ENCODE measurements at places on chromosomes 2 and 18.

- DNase-seq, result no peak
Measured at GRCh38 chr18:11950824-11951223, 30.5 kb upstream of the IMPA2 start.

DNA sequence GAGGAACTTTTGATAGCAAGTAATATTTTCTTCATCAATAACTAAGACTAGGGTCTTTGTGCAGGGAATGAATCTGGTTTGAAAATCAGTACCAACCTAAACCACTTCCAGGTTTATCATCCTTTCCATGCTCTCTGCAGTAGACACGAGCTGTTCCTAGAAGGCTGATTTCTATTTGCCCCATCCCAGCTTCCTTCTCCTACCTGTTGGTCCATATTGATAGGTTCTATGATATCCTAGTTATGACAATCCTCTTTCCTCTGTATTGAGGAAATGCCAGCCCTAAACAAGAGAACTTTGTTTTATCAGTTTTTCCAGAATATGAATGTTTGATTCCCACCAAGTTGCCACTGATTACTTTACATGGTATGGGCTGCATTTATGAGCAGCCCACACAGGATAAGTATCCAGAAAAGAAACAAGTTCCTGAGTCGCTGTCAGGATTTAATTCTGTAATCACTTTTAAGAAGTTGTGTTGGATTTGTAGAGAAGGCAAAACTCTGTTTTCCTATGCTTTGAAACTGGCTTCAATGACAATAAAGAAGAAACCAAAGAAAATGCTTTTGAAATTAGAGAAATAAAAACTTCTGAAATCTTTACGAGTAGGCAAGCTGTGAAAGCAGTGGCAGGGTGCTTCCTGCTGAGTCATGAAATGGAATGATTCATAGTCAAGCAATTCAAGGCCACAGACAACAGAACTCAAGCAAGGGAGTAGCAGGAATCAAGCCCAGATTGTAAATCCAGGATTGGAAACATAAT lies 37.3 kb upstream of the TANK start:
- peak; percentile 78 for DNase-seq

DNA sequence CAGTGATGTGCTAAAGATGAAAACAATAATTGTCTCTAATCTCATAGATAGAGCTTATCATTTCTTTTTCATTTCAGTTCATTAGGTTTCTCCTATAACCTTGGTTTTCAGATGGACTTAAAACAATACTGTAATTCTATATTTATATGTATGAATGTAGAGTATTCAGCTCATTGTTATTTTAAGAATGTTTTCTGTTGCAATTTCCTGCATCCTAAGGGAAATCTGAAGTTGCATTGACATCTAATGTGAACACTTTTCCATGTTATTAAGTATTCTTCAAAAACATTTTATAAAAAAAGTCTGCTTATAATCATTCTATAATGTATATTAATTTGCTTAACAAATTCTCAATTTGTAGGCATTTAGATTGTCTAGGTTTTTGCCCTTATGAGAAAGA lies 288.9 kb downstream of the XIRP2 start:
- no peak for DNase-seq

DNA sequence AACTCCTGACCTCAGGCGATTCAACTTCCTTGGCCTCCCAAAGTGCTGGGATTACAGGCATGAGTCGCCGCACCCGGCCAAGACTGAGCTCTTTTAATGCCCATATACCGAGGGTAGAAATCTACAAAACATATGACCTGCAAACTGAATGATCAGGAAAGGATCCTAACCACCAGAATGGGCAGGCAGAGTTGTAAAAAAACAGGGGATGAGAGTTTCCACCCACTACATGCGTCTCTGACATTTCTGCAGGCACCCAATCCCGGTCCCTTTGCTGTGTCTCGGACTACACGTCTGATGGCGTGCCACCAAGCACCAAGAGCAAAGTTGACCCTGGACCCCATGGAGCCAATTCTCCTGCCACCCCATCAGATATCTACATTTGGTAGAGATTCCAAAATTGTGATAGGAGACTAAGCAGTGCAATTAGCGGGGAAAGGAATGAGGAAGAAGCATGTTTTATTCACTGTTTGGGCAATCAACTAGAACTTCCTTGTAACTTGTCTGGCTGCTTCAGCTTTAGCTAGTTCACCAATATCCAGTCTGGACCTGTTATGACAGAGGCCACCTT lies 74.1 kb downstream of the ATP8B1 start:
- DNase-seq, result no peak

GRCh38 chr18:9380621-9381395 lies 46.2 kb downstream of the TWSG1 start:
- DNase-seq, result no peak

GRCh38 chr2:33107690-33108482 lies 161.1 kb downstream of the LTBP1 start:
- no peak for DNase-seq

DNA sequence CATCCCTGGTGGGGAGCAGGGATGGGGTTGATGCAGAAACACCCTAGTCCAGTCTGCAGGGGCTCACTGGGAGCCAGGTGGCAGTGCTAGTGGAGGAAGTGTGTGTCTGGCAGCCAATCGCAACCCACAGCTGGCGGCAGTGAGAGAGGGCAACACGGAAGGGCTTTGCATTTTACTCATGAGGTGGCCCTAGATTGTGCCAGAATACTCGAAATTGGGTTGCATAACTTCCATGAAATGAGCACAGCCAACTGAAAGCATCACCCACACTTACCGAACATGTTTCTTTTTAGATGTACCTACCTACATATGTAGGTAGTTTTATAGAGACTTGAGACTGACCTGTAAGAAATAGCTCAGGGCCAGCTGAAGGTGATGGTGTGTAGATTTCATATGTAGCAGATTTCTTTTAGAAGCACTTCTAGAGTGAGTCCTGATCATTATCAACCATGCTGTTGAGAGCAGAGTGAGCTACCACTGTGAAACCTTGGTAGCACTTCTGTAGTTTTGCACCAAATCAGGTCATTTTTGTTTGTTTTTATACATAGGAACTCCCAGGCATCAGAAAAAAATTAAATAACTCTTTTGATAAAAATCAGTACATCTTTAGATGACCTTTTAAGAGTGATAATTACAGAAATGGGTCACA lies 13.0 kb downstream of the IL18R1 start:
- DNase-seq, result no peak

DNA sequence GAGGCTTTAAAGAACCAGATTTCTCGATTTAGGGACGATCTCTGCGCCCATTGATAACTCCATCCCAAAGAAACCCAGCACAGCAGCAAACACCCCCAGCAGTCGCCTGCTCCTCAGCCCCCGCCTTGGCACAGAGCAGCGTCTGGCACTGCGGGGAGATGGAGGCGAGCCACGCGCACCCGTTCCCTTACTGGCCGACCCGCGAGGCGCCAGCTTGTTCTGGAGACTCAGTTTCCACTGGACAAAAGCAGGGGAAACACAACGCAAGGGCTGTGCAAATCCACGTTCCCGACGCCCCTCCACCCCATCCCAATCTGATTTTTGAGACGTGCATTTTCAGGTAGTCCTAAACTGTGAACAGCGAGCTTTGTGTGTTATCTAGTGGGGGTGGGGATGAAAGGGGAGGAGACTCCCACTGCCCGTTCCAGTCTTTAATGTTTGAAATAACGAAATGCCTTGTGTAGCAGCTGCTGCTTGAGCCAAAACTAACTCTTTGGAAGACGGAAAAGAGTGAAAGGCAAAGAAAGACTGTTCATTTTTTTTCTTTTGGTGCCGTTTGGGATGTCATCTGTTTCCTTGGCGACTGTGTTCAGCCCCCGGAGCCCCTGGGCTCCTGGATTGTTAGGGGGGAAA lies 143.2 kb downstream of the MEIS1 start:
- peak; percentile 42 for DNase-seq

DNA sequence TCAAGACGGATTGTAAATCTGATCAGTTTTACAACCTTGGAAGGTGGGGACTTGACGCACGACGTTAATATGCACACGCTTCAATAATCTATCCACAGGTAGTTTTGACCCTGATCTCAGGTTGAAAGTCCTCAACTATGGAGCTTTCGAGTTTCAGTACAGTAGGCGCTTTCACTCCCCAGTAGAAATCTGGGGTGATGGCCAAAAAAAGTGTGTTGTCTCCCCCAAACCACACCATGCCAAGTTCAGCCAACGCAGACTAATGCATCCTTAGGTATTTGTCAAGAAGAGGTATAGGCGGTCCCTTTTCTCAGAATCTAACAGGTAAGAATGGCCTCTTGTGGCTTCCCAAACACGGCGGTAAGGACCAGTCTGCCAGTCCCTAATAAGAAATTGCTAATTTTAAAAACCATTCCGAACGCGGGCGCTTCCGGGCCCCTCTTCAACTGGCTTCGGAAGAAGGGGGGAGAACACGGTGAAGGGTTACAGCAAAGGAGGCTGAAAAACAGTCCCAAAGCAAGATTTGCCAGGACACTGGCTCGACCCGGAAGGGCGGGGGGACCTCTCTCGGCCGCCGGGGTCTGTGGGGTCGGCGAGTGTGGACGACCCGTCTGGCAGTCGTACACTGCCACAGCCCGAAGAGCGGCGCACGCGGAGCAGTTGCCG lies 659 bp downstream of the FAM210A start:
- peak; percentile 33 for DNase-seq

DNA sequence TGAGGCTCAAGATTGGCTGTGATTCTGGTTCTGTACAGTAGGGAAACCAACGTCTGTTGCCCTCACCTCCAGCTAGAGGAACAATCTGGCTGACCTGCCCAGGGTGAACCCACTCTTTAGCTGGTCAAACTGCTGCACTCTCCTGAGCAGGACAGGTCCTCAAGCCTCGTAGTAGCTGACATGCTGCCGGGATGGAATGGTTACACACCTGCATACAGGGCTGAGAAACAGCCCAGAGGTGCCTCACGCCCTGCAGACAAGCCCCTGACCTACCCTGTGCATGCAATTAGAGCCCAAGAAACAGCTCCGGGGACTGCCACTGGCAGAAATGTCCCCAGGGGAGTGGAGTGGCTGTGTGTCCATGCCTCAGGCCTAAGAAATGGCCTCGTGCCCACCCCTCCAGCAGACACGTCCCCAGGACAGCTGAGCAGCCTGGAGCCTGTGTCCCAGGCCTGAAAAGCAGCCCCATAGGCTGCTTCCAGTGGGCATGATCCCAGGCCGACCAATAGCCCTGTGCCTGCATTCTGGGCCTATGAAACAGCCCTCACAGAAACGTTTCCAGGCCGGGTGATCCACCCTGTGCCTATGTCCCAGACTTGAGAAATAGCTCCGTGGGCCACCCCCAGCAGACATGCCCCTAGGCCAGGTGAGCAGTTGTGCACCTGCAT lies 25.4 kb downstream of the BOLL start:
- DNase-seq, result no peak

GRCh38 chr2:231169488-231169887 lies 28.9 kb upstream of the ARMC9 start:
- DNase-seq, result no peak

DNA sequence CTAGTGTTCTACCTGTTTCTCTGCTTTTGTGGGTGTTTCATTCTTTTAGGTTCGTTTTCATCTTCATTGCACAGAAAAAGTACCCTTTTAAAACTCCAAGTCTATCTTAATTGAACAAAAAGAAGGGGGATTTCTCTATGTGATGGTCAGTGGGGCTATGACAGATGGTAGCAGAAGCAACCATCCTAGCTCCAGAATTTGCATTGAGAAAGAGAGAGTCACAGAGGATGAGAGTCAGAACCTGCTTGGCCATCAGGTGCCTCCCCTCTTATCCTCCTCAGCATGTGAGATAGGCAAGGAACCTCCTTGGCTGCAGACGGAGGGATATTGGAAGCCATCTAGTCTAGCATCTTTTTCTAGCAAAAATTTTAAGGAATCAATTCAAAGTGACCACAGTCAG lies 398.0 kb upstream of the DCC start:
- no peak for DNase-seq

Measured in AG08396 (cell line).